ENCODE measurements at places on chromosomes 11 and 22.

DNA sequence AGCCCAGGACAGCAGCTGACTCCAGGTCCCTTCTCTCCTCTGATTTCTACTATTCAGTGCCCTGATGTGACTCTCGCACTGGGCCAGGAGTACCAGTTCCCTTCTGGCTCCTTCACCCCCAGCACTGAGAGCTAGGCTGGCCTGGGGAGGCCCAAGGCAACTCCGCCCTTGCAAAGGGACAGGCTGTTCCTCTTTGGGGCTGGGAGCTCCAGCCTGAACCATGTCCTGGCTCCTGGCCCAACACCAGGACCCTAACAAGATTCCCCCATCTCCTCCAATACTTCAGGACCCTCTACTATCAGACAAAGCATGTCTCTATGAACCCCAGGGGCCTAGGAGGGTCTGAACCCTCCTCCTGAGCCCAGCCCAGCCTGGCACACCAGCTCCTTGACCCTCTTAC is 12.5 kb downstream of the CREB3L1 start:
- DNase-seq: no peak

- DNase-seq: no peak
Measured at GRCh38 chr11:59281177-59281576, 68.5 kb upstream of the MPEG1 start.

GRCh38 chr11:96282625-96283220 is 60.3 kb downstream of the MAML2 start:
- no peak for DNase-seq

GRCh38 chr11:119378851-119379465 is 2.5 kb downstream of the USP2 start:
- DNase-seq: no peak

- no peak for DNase-seq
Measured at GRCh38 chr11:32053151-32053888, 37.6 kb upstream of the RCN1 start.

DNA sequence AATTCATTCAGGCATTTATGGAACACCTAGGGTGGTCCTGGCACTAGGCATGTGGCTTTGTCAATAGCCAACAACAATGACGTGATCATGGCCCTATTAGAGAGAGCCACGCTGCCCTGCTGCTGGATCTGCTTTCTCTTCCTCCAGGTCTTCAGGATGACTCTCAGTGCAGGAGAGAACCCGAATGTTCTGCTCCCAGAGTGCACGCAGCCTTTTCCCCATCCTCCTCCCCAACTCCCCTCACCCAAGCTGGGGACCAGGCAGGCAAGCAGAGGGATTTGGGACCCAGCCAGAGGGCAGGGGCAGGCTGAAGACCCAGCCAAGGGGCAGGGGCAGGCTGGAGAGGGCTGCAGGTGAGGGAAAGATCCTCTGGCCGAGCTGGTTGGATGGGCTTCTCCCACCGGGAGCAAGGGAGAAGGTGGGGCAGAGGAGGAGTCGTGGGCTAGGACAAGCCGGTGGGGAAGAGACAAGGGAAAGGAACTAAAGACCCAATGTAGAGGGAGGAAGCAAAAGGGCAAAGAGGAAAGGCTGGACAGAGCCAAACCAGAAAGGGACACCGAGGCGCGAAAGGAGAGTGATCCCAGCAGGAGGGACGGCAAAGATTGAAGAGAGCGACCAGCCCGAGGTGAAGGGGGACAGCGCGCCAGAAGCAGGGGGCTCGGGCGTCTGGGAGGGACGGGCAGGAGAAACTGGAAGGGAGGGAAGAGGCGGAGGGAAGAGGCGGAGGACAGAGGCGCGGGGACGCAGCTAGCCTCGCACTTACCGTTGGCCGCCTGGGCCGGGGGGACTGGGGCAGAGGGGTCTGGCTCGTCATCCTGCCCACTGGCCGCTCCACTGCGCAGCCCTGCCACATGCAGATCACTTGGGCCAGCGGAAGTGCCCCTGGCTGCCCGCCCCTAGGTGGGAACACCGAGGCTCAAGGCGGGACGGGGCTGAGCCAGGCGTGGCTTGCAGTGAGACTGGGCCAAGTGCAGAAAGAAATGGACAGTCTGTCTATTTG is at the start of gene KCTD14:
TSS of gene KCTD14 (minus strand) at position 880 of the 1,000 bp plus-strand sequence. CDS start at position 853, 27 bp downstream.
- DNase-seq: no peak

GRCh38 chr11:16960250-16960649 is 54.0 kb downstream of the PLEKHA7 start:
- no peak for DNase-seq

DNA sequence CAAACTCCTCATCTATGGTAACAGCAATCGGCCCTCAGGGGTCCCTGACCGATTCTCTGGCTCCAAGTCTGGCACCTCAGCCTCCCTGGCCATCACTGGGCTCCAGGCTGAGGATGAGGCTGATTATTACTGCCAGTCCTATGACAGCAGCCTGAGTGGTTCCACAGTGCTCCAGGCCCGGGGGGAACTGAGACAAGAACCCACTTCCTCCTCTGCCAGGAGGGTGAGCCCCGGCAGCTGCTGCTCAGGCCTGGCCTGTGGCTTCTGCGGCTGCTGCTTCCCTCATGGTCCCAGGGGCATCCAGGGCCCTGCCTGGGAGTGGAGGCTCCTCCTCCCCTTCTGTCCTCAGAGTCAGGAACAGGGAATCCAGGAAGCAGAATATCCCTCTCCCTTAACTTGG is 98.4 kb downstream of the ZNF280B start:
- DNase-seq: no peak

DNA sequence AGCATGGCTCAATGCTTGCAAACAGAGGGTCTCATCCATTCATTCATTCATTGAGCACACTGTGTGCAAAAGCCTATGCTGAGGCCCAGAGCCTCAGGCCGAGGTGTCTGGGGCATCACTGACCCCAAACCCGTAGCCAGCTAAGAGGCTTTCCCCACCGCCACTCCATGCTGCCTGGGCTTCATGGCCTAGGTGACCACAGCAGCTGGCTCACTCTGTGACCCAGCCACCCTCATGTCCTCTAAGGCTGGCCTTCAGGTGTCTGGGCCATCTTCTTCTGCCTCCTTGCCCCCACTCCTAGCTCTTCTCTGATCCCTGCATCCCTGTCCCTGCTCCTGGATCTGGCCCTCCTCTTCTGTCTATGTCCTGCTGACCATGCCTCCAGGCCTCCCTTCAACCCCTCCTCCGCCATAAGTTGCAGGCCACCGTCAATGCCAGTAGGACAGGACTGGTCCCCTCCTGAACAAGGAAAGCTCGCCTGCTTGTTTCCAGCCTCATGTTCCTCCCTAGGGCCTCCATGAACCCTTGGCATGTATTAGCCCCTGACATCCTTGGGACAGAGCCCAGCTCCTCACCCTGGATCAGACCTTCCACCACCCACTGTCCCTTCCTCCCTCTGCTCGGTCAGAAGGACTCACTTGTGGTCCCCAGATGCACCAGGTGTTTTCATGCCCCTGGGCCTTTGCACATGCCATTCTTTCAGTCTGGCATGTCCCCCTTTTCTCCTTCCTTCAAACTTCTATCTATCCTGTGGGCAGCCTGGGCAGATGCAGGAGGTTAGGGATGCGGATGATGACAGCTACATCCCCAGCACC is 92.8 kb downstream of the MYEOV start:
- no peak for DNase-seq

DNA sequence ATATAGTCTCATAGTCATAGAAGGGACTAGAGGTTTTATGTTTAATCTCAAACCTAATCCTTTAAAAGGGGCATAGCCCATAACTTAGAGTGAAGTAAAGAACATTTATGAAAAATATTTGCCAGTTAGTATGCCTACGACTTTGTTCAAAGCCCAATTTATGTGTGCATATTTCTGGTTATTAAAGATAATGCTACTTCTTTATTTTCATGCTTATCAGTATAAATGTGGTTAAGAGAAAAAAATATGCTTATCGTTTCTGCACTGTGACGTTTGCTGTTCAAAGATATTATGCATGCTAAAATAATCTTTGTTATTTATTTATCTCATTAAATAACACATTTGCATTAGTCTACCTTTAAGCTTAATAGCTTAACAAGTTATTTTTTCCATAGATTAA is 343.9 kb downstream of the DYNC2H1 start:
- DNase-seq: no peak

GRCh38 chr22:17869285-17870096 is 95.2 kb upstream of the BID start:
- no peak for DNase-seq

DNA sequence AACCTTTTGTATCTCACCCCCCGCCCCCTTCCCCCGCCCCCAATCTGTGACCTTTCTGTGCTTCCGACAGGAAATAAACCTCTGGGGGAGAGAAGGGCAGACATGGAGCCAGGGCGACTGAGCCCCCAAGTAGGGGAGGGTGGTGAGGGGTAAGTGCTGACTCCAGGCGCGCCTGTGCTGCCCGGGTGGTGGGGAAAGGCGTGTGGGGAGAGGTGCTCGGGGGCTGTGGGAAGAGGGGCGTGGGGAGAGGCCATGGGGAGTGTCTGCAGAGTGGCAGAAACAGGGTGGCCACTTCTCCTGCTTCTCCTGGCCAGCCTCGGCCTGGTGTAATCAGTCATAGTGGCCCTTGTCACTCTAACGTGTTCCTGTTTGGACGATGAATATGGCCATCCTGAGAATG is 8.0 kb downstream of the SLC16A8 start:
- no peak for DNase-seq

- DNase-seq: no peak
Measured at GRCh38 chr22:44823396-44823795, 71.0 kb downstream of the ARHGAP8 start.

- no peak for DNase-seq
Measured at GRCh38 chr11:37352485-37352884, 754.4 kb upstream of the RAG2 start.

- no peak for DNase-seq
Measured at GRCh38 chr11:60310407-60310998, 16.6 kb upstream of the MS4A6E start.

GRCh38 chr11:19018901-19019300 is 41.6 kb downstream of the MRGPRX2 start:
- no peak for DNase-seq

DNA sequence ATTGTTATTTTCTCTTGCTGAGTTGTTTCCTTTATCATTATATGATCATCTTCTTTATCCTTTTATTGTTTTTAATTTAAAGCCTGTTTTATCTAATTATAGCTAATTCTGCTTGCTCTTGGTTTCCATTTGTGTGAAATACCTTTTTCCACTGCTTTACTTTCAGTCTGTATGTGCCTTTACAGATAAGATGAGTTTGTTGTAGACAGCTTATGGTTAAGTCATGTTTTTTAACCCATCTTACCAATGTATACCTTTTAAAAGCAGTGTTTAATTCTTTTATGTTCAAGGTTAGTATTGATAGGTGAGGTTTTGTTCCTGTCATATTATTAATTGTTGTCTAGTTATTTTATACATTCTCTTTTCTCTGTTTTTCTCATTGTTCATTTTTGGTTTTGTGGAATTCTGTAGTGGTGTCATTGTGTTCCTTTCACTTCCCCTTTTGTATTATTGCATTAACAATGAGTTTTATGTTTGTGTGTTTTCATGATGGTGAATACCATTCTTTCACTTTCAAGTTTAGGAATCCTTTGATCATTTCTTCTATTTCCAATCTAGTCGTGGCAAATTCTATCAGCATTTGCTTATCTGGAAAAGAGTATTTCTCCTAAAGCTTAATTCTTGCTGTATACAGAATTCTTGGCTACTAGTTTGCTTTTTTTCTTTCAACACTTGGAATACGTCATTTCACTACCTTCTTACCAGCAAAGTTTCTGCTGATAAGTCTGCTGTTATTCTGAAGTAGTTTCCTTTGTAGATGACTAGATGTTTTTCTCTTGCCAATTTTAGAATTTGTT is 21.8 kb downstream of the OR5AN1 start:
- no peak for DNase-seq

DNA sequence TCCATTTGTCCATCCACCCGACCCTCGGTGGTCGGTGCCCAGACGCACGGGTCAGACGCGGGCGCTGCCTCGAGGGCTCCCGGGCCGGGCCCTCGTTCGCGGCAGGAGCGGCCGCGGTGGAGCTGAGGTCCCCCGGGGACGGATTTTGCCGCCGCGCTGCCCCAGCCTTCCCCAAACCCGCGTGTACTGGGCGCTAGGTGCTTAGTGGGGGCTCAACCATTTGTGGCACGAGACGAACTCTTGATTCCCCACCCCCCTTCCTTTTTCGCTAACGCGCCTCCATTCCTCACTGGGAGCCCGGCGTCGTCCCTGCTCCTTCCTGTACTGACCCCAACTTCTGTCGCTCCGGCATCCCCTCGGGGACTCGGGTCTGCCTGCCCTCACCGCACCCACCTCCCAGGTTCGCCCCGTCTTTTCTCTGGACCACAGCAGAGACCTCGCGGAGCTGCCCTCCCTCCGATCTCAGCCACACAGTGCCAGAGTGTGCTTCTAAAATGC is 789 bp upstream of the CBX7 start:
- DNase-seq: no peak

DNA sequence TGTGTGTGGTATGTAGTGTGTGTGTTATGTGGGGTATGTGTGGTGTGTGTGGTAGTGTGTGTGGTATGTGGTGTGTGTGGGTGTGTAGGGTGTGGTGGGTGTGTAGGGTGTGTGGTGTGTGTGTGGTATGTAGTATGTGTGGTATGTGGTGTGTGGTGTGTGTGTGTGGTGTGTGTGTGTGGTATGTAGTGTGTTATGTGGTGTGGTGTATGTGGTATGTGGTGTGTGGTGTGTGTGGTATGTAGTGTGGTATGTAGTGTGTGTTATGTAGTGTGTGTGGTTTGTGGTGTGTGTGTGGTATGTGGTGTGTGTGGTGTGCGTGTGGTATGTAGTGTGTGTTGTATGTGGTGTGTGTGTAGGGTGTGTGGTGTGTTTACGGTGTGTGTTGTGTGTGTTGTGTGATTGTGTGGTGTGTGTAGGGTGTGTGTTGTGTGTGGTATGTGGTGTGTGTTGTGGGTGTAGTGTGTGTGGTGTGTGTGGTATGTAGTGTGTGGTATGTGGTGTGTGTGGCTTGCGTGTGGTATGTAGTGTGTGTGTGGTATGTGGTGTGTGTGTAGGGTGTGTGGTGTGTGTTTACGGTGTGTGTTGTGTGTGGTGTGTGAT is 4.2 kb upstream of the PPP6R2 start:
- no peak for DNase-seq

- no peak for DNase-seq
Measured at GRCh38 chr11:80520507-80520887, 1079.7 kb upstream of the TENM4 start.

- no peak for DNase-seq
Measured at GRCh38 chr11:69711822-69712801, 8.3 kb upstream of the FGF19 start.

GRCh38 chr11:77093056-77093891 is 9.4 kb upstream of the OMP start:
- DNase-seq: no peak

GRCh38 chr11:76443268-76443980 is 1.4 kb upstream of the EMSY start:
- DNase-seq: no peak

DNA sequence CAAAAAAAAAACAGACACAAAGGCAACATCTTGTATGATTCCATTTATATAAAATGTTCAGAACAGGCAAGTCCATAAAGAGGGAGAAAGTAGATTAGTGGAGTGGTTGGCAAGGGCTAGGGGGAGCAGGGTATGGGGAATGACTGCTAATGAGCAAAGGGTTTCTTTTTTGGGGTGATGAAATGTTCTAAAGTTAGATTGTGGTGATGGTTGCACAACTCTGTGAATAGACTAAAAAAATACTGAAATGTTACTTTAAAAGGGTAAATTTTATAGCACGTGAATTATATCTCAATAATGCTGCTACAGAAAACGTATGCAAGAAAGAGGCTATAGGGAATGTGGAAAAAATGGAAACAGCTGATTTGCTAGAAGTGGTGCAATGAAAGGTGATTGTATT is 155.1 kb downstream of the TENM4 start:
- DNase-seq: no peak

Measured in NCI-H187 treated with DMSO at 0.1 percent for 48 hours (cell line).